ENCODE measurements at places on chromosomes 6 and 20.

GRCh38 chr6:40293460-40294185 is 293.5 kb downstream of the LRFN2 start:
- no peak for DNase-seq

DNA sequence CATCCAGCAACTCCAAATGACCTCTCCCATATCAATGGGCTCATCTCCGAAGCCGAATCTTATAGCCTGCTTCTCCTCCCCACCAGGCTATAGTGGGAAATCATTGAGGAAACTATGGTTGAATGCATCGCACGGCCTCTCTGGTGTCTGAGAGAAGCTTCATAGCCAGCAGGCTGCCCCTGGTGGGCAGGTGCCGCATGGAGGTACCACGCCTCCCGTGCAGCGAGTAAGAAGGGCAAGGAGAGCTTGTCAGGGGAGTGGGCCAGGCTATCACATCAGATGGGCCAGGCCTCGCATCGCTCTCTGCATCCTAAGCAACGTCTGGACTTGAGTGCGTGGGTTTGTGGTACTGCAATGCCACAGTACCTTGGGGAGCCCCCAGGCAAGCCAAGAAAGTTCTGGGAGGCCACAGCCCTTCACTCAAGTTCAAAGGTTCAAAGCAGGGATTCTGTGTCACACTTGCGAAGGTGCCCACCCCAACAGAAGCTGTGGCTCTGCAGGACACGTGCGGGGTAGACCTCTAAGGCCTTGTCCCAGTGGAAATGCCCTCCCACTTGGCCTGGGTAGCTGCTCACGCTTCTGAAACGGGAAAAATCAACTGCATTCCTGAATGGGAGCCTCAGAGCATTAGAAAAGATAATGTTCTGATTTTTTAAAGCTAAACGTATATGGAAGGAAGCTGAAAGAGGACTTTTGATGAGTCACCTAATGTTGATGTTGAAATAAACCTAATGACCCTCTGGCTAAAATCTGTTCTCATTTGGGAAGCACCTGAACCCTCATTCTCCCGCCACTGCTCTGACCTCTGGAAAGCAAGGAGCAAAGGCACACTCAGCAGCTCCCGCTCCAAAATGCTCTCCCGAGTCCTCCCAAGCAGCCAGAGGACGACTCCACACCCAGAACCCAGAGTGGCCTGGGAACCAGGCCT is 8.4 kb upstream of the IRF4 start:
- no peak for DNase-seq

GRCh38 chr6:4777394-4777935 is 1.3 kb downstream of the CDYL start:
- DNase-seq: no peak

- DNase-seq: no peak
Observed at GRCh38 chr6:93735099-93735498, 315.7 kb upstream of the EPHA7 start.

- DNase-seq: no peak
Observed at GRCh38 chr6:96939007-96939805, 14.7 kb downstream of the KLHL32 start.

- DNase-seq: no peak
Observed at GRCh38 chr20:4305091-4305490, 289.7 kb upstream of the RNF24 start.

GRCh38 chr6:63567966-63568365 is 4.3 kb upstream of the LOC128125822 start:
- DNase-seq: no peak

DNA sequence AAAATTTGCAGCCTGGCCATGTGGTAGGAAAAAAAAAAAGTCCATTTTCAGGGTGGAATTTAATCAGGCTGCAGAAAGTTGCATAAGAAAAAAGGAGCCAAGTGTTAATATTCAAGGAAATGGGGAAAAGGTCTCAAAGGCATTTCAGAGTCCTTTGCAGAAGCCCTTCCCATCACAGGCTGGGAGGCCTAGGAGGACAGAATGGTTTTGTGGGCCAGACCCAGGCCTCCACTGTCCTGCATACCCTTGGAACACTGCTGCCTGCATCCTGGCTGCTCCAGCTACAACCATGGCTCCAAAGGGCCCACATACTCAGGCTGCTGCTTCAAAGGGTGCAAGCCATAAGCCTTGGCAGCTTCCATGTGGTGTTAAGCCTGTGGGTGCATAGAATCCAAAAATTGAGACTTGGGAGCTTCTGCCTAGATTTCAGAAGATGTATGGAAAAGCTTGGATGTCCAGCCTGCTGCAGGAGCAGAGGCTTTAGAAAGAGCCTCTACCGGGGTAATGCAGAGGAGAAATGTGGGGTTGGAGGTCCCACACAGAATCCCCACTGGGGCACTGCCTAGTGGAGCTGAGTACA is 239.0 kb upstream of the STXBP5 start:
- no peak for DNase-seq

GRCh38 chr20:3723284-3723683 is 9.2 kb upstream of the HSPA12B start:
- no peak for DNase-seq

DNA sequence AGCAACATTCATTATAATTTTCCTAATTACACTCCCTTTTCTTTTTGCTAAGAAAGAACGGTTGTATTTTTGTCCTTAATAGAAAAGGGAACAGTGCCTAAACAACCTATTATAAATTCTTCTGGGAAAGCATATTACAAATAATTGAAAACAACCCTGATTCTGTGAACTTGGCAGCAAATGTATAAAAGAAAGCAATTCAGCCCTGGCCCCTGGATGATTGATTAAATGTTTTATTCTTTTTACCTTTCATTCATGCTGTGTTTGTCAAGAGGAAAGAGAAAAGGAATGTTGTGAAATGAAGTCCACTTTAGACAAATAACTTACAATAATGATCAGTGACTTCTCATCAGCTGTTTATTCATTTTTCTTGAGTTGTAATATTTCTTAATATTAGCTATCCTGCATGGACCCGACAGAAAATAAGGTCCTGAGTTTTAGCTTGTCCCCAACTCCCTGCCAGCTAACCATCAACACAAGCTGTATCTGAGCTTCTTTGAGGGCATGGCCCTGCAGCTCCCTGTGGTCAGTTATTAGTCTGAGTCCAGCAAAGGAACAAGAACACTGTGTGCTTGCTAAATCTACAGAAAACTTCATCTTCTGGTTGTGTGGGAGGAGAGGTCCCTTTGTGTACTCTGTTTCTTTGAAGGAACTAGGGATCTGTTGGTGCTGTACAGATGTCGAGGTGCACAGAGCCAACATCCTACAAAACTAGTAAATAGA is 248.2 kb downstream of the LAMA2 start:
- no peak for DNase-seq
